ENCODE measurements at places on chromosomes 1 and 21.

DNA sequence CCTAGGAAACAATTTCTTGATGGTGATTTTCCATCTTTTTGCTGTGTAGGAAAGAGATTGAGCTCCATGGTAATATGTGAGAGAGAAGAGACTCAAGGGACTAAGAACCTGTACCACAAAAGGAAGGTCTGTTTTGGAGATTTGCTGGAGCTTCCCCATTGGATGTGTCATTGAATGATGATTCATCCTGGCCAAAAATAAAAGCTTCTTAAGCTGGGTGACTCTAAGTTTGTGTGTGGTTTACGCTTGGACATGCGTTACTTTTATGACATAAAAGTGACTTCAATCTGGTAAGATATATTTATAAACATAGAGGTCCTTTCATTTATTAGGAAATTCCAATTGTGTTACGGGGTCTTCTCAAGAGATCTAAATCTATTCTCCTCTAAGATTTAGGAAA lies 17.4 kb upstream of the IL19 start:
- no peak for DNase-seq

GRCh38 chr1:227192163-227192562 lies 126.1 kb downstream of the CDC42BPA start:
- DNase-seq = no peak

- no peak for DNase-seq
Observed at GRCh38 chr1:216682752-216683151, 40.5 kb downstream of the ESRRG start.

DNA sequence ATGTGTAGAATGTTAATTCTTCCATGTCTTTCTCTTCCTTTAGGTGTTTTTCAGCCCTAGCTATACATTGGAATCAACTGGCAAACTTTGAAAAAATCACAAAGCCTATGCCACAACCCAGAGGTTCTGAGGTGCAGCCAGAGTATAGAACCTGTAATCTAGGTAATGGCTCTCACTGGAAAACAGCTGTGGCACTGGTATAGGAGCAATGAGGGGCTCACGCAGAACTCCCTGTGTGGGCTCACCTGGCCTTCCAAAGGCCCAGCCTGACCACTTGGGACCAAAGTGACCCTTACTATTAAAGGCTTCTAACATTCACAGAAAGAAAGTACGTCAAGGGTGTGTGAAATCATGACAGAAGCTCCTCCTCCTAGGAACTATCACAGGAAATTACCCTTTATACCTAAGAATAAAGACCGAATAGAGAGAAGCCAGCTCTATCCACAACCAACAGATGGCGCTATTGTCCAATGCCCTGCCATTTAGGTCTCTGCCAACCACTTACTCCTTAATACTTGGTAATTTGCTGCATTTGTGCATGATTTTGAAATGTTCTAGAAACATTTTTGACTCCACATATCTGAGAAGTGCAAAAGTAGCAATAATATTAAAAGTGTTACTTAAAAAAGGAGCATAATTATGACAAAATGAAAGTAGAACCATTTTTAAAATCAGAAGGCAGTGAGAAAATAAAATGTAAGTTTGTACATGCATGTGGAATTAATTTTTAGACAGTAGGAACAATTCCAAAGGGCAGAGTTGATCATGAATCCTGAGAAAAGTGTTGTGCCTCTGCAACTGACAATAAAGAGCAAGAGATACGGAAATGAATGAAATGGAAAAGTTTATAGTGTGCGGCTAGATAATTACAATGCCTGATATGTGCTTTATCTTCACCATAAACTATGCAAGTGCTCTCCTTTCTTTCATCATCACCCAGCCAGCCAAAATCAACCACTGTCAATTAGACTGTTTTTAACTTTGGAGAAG lies 93.1 kb upstream of the HAO2 start:
- no peak for DNase-seq

DNA sequence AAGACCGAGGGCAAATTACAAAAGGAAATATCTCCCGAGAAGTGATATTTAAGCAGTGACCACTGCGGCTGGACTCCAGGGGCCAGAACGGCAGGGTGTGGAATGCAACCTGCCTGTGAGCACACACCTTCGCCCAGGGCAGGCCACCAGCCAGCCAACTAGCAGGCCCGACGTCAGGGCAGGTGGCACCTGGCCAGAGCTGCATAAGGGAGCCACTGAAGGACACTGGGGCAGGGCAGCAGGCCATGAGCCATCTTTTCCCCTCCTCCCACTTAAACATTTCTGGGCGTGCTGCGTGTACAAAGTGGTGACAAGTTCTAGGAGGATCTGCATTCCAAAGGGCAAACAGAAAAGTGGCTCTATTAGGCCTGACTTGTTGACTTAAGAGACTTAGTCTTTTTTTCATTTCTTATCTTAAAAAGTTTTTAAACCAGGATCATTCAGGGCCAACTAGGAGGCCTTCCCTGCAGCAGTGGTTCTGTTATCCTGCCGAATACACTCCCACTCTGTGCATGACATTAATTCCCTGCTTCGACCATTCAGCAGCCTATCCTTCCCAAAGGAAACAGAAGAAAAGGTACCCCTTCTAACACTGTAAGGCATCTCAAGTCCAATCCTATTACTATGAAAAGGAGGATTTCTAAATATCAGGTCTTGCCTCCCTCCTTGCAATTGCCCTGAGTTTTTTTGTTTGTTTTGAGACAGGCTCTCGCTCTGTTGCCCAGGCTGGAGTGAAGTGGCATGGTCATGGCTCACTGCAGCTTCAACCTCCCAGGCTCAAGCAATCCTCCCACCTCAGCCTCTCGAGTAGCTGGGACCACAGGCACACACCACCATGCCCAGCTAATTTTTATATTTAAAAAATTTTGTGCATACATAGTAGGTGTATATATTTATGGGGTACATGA lies 96.3 kb downstream of the BCAR3 start:
- DNase-seq = no peak

- DNase-seq = no peak
Observed at GRCh38 chr1:224859651-224860050, 69.8 kb upstream of the DNAH14 start.

DNA sequence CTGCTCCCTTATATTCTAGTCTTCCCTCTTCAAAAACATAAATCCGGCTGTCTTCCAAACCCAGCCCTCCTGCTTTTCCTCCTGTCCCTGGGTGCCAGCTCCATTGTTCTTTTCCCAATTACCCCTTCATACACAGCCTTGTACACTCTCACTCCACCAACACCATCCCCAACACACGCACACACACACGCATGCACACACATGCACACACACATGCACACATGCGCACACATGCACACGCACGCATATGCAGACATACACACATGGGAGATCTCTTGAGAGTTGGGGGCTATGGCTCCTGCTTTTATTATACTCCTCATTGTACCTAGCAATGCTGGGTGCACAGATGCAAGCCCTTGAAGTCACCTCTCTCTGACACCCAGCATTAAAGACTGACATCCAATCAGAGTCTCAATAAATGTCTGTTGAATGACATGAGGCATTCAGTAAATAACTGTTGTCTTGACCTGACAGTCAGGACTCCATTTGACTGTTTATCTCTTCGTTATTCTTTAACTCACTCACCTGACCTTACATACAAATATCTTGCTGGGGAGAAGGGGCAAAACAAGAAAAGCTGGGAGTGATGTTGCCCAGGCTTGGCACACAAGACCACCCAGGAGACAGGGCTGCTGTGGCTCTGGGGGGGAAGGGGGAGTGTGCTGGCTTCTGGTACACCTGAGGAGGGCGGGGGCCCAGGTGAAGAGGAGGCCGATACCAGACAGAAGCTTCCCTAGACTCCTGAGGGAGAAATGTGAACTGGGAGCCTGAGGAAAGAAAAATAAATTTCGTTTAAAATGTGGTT lies 16.0 kb downstream of the ABCA4 start:
- no peak for DNase-seq

DNA sequence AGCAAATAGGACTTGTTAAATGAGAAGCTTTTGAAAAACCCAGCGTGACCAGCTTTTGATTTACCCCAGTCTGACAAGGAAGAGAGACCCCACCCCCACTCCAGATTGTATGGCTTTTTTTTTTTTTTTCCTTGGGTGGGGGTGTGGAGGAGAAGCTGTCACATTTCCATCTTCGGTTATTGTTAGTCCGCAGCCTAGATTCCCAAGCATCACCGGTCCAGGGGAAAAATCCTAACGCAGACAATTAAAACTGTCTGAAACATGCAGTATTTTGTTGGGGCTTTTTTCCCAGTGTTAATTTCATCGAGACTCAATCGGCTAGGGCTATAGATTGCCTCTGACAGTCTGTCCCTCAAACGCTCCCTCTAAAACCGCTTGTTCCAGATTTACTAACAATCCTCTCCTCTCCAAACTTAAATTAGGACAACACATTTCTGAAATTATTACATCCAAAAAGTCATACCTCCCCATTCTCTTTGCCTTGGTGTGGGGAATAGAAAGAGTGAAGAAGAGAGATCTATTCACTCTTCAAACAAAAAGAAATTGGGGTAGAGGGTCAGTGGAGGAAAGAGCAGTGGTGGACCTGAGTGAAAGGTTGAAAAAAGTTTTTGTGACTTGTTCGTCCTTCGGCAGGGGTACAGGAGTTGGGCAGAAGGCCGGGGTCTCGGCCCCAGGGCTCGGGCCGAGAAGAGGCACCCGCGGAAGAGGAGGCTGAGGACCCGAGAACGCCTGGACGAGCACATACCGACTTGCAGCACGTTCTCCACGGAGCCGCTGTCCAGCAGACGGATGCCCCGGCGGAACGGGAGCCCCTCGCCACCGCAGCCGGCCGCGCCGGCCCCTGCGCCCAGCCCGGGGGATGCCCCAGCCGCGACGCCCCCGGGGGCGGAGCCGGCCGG lies 1.1 kb downstream of the ZSWIM5 start:
- peak; percentile 3 for DNase-seq

DNA sequence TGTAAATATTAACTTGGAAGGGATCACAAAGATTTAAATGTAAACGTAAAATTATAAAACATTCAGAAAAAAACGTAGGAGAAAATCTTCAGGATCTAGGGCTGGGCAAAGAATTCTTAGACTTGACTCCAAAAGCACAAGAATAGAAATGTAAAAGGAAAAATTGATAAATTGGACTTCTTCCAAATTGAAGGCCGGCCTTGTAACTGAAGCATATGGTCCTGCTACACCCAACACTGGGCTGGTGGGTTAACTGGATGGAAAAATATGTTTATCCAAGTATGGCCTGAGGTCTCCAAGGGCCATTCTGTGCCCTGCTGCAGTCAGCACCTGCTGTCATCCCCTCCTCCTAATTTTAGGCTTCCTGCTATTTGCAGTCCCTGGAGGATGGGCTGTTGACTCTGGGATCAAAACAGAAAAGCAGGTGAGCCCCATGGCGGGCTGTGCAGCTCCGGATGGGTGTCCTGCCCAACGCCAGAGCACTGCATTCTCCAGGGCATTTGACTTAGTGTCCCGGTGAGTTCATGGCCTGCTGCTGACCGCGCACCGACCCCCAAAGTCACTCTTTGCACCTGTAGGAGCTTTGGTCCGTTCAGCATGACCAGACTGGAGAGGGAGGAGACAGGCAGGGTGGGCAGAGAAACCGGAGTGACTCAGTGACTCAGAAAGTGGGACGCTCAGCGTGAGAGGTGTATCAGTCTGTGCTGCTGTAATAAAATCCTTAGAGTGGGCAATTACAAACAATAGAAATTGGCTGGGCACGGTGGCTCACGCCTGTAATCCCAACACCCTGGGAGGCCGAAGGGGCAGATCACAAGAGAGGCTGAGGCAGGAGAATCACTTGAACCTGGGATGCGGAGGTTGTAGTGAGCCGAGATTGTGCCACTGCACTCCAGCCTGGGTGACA lies 6.1 kb upstream of the AIRE start:
- DNase-seq = no peak

- DNase-seq = no peak
Observed at GRCh38 chr1:2552189-2552588, 4.0 kb upstream of the TNFRSF14 start.

GRCh38 chr1:112141923-112142322 lies 152.5 kb upstream of the KCND3 start:
- no peak for DNase-seq

DNA sequence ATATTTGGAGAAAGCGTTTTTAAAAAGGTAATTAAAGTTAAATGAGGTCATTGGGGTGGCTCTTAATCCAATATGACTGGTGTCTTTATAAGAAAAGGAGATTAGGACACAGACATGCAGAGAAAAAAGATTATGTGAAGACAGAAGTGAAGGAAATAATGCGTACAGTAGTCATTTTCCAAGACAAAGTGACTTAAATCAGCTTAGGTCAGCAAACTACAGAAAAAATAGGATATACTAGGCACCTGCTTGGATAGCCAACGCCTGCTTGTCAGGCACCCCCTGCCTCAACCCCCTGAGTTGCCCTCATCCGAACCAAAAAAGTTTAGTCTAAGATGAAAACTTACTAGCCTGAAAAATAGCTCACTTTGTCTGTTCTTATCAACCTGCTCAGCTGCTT lies 58.2 kb upstream of the SPAG17 start:
- DNase-seq = no peak

GRCh38 chr1:237671262-237671661 lies 219.5 kb downstream of the ZP4 start:
- no peak for DNase-seq

DNA sequence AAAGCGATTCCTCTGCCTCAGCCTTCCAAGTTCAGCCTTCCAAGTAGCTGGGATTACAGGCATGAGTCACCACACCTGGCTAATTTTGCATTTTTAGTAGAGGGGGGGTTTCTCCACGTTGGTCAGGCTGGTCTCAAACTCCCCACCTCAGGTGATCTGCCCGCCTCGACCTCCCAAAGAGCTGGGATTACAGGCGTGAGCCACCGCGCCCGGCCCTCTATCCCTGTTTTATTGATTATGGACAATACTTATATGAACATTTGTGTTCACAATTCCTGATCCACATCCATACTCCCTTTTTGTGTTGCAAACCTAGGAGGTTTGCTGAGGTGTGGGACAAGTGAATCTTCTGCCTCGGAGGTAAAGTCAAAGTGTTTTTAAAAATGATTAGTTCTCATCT lies 245.3 kb downstream of the GREM2 start:
- no peak for DNase-seq

GRCh38 chr1:5970610-5971273 lies 21.5 kb downstream of the NPHP4 start:
- no peak for DNase-seq

- DNase-seq = no peak
Observed at GRCh38 chr1:113616156-113616555, 143.1 kb downstream of the PHTF1 start.

DNA sequence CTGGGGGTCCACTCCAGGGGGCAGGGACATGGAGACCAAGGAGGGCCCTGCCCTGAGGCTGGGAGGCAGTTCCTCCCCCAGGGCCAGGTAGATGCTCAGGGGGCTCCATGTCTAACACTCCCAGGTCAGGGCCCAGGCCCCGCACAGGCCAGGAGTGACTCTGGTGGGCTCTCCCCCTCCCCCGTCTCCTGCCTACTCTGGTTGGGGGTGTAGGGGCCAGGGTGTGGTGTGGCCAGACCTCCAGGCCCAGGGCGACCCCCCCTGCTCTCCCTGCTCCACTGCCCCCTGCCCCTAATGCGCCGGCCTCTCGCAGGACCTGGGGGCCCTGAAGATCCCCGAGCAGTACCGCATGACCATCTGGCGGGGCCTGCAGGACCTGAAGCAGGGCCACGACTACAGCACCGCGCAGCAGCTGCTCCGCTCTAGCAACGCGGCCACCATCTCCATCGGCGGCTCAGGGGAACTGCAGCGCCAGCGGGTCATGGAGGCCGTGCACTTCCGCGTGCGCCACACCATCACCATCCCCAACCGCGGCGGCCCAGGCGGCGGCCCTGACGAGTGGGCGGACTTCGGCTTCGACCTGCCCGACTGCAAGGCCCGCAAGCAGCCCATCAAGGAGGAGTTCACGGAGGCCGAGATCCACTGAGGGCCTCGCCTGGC lies 19.7 kb upstream of the CCDC27 start:
- DNase-seq = no peak

Data from stimulated activated CD4-positive, alpha-beta T cell treated with anti-CD3 and anti-CD28 coated beads, TNF-alpha, amount 100 ng/mL, for 4 hours (primary cell).